Activated T-helper 17 cell treated with anti-CD3 and anti-CD28 coated beads, Interleukin-2, amount 50 U/mL, for 72 hours (primary cell): ENCODE measurements at places on chromosomes 7 and 10. TPM values are rescaled to one million over a fixed set of nuclear protein-coding genes. Genes with fewer than 3 reads are reported as not detected.

The PRPS1L1 gene
- not detected for total RNA-seq

The NPSR1 gene
- not detected for total RNA-seq

The NPFFR1 gene
- total RNA-seq: not detected

The CPN1 gene
- total RNA-seq: not detected

The CYP3A5 gene
- total RNA-seq: 0.15 TPM

The STRIP2 gene
- total RNA-seq: 51.7 TPM

The MUC12 gene
- total RNA-seq: 0.79 TPM

The GARIN1A gene
- 1.8 TPM for total RNA-seq

The NKX1-2 gene
- not detected for total RNA-seq

The ELN gene
- total RNA-seq: not detected

The SRI gene
- 223 TPM for total RNA-seq

The ZC3HAV1L gene
- 23.6 TPM for total RNA-seq

The PRSS37 gene
- not detected for total RNA-seq

The FFAR4 gene
- not detected for total RNA-seq

The PRLHR gene
- not detected for total RNA-seq

The TUBAL3 gene
- total RNA-seq: not detected
